Right atrium auricular region (tissue), 2 donors: ENCODE measurements at places on chromosomes 7 and 10. TPM values are rescaled to one million over a fixed set of nuclear protein-coding genes. Genes with fewer than 3 reads are reported as not detected.

DNA sequence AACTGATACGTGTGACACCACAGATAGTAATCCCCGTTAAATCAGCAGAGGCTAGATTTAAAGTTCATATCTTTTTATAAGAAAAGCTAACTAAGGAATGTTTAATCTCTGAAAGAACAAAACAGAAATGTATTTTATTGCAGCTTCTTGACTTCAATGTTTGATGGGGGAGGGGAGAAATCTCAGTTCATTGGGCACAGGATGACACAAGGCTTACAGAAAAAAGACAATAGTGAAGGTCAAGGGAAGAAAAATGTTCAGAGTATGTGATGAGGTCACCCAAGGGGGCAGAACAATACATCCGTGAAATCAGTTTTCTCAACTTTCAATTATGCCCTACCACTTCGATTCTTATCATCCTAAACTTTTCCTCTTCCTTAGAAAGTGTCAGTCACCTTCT is 102.9 kb downstream of the ELAPOR2 start:
- no peak for DNase-seq

The IMPDH1 gene
- total RNA-seq, result 17.4 TPM

DNA sequence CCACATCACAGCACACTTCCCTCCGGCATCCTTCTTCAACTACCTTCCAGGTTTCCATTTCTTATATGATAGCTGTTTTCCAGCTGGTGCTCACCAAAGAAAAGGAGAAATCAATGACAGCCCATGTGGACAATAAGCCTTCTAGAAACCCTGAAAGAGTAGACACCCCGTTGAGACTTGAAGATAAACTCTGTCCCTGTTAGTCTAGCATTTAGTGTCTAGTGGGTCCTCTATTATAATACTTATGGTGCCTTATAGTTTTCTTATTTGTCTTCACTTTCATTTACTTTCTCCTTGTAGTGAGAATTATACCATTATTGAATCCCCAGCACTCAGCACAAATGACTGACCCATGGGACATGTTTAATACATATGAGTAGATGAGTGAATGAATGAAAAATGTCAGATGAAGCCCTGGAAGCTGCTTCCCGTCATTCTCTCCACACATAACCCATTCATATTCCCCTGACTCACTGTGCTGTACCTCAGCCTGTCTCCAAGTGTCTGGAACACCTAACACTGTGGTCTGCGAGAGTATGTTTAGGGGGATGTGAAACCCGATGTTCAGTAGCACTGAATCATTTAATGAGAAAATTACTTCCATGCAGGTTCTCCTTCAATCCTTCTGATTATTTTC is 377.6 kb downstream of the GPR158 start:
- DNase-seq, result no peak

The KLLN gene
- 0.28 TPM for total RNA-seq

DNA sequence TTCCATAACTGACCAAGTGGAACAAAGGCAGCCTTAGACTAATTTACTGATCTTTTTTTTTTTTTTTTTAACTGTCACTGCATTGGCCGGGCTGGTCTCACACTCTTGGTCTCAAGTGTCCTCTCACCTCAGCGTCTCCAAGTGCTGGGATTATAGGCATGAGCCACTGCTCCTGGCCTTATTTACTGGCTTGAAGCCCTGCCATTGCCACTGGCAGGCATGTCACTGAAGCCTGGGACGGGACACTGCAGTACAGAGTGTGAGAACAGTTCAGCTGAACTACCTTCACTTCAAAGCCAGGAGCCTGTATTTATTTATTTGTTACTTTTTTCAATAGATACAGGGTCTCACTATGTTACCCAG is 15.4 kb upstream of the ARHGAP12 start:
- no peak for DNase-seq

GRCh38 chr7:151551820-151552219 is 32.1 kb upstream of the RHEB start:
- DNase-seq, result no peak

The SPACDR gene
- total RNA-seq, result not detected

- DNase-seq, result no peak
Measured at GRCh38 chr7:81944058-81944457, 174.2 kb upstream of the HGF start.

DNA sequence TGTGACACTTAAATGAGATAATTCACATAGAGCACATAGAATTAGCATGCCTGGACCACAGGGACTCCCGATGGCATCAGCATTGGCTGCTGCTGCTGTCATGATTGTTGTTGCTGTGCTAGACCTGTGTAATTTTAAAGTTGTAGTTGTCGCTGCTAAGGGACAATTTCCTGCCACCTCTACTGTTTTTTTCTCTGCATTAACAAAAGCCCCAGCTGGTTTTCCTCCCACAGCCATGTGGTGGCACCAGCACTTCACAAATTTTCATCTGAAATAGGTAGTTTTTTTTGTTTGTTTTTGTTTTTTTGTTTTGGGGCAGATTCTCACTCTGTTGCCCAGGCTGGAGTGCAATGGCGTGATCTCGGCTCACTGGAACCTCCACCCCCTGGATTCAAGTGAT is 25.4 kb upstream of the PRXL2A start:
- DNase-seq, result no peak

GRCh38 chr7:51297986-51298385 is 18.6 kb downstream of the COBL start:
- DNase-seq, result no peak

DNA sequence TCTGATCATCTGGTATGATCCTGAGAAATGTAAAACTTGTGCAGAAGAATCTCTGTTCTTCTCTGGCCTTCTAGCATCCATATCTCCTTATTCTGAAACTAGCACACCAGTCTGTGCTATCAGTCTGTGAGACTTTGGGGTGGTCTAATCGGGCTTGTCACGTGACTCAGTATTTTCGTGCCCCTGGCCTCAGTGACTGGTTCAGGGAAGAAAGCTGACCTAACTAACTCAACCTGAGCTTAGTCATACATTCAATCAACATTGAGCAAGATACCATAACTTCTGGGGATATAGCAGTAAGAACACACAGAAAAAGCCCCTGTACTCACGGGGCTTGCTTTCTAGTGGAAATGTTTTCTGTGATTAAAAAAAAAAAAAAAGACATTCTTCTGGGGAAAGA is 109.3 kb downstream of the DKK1 start:
- no peak for DNase-seq

The CC2D2B gene
- total RNA-seq, result 0.98 TPM

The PAPOLB gene
- 0.28 TPM for total RNA-seq

DNA sequence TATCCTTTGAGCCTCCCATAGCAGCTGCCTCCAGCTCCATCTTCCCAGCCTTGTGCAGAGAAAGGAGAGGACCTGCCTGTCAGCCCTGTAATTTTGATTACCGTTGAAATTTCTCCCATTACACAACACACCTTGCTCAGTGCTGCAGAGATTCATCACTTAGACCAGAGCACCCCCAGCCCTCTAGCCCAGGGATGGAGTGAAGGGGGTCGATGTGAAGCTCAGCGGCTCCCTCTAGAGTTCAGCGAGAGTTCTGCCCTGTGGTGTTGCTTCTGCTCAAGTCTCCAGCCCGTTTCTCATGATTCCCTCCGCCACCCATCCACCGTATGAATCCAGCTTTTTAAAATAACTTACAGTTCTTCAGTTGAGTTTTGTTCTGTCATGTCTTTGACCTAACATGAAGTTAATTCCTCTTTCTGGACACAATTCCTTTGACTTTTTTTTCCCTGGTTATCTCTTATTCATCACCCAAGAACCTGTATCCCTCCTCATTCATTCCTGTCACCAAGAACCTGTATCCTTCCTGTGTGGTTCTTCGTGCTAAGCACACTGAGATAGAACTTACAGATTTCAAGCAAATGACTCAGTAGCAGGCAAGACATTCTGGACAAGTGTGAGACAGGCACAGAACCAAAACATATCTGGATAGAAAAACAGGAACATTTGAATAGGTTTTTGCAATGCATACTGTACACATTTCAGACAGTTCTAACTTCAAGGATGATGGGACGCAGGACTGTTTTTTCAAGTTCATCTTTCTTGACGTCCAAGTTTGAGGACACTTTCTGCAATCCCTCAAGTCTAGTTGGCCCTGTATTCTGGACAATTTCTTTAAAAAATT is 35.0 kb upstream of the ZNF32 start:
- DNase-seq, result no peak

- DNase-seq, result peak; percentile 74
Measured at GRCh38 chr10:31623466-31623865, 304.4 kb downstream of the ZEB1 start.

DNA sequence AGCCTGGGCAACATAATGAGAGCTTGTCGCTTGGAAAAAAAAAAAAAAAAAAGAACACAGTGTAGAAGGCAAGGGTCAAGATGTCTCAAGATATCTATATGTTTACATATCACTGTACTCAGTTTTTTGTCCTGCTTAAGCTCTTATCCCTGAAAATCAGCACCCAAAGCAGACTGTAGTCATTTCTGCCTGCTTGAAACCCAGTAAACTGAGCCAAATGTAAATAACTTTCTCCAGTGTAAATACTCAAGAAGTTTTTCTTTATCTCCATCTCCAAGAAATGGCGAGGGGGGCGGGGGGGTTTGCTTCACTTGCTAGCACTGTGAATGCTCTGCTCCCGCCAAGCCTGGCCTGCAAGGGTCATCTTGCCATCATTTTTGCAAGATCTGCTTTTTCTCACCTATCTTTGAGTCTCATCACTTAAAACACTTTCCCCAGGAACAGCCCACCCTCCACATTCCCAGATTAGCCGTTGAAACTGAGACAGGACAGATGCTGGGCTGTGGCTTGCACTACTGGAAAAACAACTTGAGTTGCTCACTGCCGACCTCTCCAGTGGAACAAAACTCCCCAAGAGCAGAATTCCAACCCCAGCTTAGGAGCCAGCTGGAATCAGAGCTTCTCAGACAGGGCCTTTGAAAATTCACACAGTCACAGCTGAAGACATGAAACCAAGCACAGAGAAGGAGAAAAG is 54.6 kb downstream of the AFAP1L2 start:
- no peak for DNase-seq

The PRTFDC1 gene
- total RNA-seq, result 4.0 TPM

DNA sequence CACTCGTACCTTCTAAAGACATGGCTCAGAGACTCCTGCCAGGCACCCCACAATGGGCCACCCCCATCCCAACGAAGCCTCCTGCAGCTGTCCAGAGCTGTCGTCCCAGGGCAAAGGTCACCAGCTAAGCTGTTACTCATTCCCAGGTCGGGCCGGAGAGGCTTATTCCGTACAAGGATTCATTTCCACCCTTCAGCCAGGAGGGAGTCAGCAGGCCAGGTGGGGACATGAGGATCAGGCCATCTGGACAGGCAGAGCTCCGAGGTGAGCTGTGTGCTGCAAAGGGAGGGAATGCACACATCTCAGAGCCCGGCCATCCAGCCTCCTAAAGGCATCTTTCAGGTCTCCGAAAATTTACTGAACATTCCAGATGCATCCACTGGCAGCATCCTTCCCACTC is 63.9 kb upstream of the NANOS1 start:
- DNase-seq, result no peak

The PRSS37 gene
- total RNA-seq, result not detected

- DNase-seq, result no peak
Measured at GRCh38 chr7:29995652-29996051, 6.1 kb upstream of the SCRN1 start.

The PILRA gene
- 6.2 TPM for total RNA-seq

The CPXM2 gene
- total RNA-seq, result 8.5 TPM

DNA sequence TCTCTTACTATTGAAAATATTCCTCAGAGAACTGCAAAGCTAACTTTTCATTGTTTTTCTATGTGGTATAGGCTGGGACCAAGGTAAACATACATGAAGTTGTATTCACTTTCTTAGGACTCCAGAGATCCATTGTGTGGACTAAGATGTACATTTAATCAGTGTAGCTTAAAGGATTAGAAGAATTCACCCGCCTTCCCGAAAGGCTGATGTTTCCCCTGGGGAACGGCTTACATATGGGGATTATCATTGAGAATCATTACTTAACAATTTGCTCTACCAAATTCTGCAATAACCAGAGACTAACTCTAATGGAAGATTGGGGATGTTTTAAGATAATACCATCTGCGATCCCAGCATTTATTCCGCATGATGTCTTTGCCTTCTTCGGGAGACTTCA is 257.1 kb upstream of the KIAA1217 start:
- DNase-seq, result no peak

DNA sequence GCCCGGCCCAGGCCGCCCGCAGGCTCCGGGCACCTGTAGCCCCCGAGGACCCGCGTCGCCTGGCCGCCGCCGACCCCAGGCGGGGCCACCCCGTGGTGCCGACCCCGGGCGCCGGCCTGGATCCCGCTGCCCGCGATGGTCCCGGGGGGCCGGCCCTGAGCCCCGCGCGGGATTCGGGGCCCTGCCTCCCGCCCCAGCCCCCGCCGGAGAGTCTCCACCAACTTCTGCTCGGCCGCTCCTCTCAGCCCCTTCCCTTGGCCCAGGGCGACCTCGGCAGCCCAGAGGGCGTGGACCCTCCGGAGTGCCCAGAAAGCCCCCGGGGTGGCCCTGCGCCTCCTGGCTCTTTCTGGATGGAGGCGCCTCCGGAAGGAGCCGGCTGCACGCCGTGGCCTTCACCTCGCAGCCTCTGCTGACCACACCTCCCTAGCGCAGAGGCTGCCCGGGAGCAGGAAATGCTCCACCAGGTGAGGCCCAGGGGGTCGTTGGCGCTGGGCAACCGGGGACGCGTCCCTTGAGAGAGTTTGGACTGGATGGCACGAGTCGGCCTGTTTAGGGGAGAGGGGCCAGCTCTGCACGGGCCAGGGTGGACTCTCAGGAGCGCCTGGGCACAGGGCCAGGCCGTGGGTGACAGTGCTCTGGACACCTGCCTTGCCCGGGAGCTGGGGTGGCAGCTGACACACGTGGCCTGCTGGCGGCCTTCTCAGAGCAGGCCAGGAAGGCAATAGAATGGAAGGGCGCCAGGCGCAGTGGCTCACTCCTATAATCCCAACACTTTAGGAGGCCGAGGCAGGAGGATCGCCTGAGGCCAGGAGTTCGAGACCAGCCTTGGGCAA is 529 bp downstream of the ZNF853 start:
- no peak for DNase-seq

- no peak for DNase-seq
Measured at GRCh38 chr10:33793793-33794192, 459.3 kb upstream of the NRP1 start.

GRCh38 chr7:157568770-157569584 is 232.2 kb downstream of the DNAJB6 start:
- DNase-seq, result peak; percentile 64

DNA sequence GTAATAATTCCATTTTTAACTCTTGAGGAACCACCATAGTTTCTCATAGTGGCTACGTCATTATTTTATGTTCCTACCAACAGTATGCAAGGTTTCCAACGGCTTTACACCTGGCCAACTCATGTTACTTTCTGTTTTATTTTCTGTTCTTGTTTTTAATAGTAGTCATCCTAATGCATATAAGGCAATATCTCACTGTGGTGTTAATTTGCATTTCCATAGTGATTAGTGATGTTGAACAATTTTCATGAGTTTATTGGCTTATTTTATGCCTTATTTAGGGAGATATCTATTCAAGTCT is 465.5 kb upstream of the KLF6 start:
- no peak for DNase-seq

GRCh38 chr10:62760401-62760800 is 44.1 kb upstream of the ADO start:
- DNase-seq, result no peak

DNA sequence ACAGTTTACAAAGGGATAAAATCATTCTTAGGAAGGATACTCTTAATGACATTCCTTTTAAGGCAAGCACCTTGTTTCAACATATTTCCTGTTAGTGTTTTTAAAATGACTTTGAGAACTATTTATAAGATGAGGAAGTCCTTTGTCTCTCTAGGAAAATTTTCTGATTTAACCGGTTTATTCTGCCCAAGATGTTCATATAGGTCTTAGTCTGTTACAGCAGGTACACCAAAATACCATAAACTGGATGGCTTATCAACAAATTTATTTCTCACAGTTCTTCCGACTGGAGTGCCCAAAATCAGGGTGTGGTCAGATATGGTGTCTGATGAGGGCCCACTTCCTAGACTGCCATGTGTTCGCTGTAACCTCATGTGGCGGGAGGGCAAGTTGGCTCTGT is 77.9 kb downstream of the GSAP start:
- DNase-seq, result no peak
